ENCODE measurements at places on chromosomes 11 and 22.

GRCh38 chr11:126879516-126879915, 121.1 kb downstream of the KIRREL3 start:
- no peak for DNase-seq

DNA sequence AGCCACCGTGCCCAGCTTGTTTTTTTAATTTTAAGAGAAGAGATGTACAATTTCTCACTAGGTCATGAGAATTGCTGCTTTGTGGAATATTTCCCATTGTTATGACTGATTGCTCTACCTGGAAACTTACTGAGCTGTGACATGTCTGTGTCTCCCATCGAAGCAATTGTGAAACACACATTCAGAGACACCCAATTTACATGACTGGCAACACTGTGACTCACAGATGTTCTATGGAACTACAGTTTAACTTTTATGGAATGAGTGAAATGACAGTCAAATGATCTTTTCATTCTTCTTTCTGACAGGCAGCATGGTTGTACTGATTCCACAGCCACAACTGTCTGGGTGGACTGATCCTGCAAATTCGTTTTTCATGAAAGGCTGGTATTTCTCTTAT, 32.3 kb downstream of the ELF5 start:
- no peak for DNase-seq

GRCh38 chr11:3615998-3616397, 25.8 kb downstream of the ART5 start:
- DNase-seq, result no peak

GRCh38 chr11:125773516-125773915, 5.1 kb downstream of the PATE2 start:
- no peak for DNase-seq
